ENCODE measurements at places on chromosomes 1 and 21.

- no peak for DNase-seq
These were observed 3.9 kb downstream of the KDM4A start for GRCh38 chr1:43653893-43654292.

GRCh38 chr21:35408401-35408800 lies 359.3 kb upstream of the RUNX1 start:
- no peak for DNase-seq

- no peak for DNase-seq
These were observed 94.9 kb upstream of the ETV3 start for GRCh38 chr1:157233131-157233530.

GRCh38 chr1:171841050-171841910 lies at the start of gene DNM3:
Gene DNM3 (plus strand): TSS chr1:171841498. CDS start chr1:171841657, 159 bp downstream.
- DNase-seq: peak; percentile 92

GRCh38 chr1:57423656-57424211 lies at the start of gene DAB1:
Gene DAB1 (minus strand): TSS chr1:57424060. CDS start chr1:57291030, 133,030 bp downstream.
- no peak for DNase-seq

- DNase-seq: no peak
These were observed 144.9 kb downstream of the TOMM20 start for GRCh38 chr1:234983564-234984238.

GRCh38 chr1:36602184-36602583 lies 119.5 kb upstream of the CSF3R start:
- DNase-seq: no peak

DNA sequence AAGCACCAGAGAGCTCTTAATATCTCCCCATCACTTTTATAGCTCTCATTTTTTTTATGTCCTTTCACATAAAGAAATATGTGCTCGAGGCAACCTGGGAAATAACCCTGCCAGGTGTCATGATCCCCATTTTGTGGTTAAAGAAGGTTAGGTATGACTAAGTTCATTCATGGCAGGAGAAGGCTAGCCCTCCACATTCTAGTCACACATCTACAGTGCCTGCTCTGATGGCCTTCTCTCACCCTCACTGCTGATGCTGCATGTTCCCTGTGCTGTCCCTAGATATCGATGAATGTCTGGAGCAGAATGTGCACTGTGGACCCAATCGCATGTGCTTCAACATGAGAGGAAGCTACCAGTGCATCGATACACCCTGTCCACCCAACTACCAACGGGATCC lies 187.5 kb downstream of the TPR start:
- no peak for DNase-seq

DNA sequence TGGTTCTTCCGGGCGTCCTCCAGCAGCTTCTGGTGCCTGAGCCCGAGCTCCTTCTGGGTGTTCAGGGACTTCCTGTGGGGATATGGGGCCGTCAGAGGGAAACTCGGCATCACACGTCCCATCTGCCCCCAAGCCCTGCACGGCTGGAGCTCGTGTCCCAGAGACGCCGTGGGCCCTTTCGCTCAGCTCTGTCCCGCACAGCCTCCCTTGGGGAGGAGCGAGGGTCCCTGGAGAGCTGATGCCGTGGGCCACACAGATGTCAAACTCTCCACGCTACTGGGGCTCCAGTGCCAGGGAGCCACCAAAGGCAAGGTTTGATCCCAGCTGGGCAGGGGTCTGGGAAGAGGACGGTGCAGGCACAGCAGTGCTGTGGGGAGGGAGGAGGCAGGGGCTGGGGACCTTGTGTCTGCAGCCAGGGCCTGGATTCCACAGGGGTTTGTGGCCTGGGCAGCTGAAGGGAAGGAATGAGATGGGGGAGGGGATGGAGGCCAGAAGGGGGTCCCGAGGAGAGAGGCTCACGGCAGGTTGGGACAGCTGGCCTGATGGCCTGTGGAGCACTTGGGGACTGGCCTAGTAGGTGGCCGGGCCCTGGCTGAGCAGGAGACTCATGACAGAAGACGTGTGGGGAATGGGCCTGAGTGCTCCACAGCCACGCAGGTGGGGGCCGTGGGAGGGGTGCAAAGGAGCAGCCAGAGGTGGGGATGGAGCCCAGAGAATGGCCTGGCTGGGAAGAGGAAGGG lies 30.4 kb downstream of the CFAP74 start:
- no peak for DNase-seq

GRCh38 chr1:2429780-2430591 lies 17.6 kb upstream of the PEX10 start:
- DNase-seq: no peak

GRCh38 chr1:235057385-235058306 lies 71.0 kb downstream of the TOMM20 start:
- DNase-seq: no peak

GRCh38 chr21:39503123-39503762 lies 51.5 kb downstream of the SH3BGR start:
- DNase-seq: no peak

DNA sequence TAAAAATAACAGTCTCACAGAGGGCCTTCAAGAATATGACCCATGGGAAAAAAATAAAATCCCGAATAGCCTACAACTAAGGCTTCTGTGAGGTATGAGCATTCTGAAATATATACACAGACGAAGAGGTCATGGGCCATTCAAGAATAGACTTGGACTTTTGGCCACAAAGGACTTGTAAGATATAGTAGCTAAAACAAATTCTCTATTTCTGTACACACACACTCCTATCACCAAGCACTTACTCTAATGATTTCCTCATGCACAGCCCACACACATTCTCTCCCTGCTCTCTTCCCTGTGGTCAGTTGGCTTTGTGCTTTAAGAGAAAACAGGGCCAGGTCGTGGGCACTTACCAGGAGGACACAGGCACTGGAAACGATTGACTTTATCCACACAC lies 69.7 kb upstream of the ADAM30 start:
- no peak for DNase-seq

DNA sequence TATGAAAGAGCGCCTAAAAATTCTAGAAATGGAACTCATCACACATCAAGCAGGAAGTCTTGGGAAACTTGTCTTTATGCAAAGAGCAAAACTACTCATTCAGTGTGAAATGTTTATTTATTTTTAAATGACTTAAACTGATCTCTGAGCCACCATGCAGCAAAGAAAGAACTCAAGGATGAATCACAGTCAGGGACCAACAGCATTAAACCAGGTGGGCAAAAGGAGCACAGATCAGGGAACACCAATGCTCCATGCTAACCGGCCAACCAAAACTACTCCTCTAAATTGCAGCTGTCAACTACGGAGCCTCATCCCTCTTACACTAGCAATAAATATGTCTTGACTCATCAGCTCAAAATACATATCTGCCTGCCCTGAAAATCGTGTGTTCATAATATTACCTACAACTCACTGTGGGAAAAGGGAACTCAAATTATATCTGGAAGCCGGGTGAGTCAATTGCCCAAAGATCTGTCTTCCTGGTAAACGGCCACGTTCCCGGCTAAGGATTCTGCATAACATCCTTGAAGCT lies 129.2 kb downstream of the PTPN14 start:
- DNase-seq: no peak

DNA sequence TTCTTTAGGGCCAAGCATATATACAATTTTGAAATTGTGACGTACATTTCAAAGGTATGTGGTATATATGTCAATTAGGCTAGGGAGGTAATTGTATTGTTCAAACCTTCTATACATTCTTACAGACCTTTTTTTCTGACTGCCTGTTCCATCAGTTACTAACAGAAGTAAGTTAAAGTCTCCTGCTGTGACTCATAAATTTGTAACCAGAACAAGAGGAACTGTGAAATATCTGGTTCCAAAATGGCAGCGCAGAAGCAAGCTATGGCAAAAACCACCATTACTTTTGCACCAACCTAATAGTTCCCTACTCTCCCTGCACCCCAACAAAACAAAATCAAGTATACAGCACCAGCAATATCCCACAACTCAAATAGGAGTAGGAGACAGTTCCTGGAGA lies 93.6 kb downstream of the ENAH start:
- DNase-seq: no peak

DNA sequence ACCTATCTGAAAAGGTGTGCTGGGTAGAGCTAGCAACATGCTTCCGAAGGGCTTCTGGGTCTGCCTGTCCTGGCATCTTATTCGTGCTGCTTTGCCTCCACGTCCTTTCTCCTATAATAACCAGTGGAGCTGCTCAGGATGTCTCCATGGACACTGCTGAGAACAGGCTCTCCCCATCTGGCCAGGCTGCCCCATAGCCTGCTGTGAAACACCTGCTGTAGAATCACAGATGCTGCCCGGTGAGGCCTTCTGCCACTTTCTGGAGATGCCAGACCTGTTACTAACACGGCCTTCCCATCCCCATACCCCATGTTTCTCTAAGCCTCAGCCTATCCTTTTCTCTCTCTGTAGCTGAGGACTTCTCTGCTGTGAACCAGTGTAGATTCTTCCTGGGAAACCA lies 120.5 kb downstream of the IER5 start:
- no peak for DNase-seq

DNA sequence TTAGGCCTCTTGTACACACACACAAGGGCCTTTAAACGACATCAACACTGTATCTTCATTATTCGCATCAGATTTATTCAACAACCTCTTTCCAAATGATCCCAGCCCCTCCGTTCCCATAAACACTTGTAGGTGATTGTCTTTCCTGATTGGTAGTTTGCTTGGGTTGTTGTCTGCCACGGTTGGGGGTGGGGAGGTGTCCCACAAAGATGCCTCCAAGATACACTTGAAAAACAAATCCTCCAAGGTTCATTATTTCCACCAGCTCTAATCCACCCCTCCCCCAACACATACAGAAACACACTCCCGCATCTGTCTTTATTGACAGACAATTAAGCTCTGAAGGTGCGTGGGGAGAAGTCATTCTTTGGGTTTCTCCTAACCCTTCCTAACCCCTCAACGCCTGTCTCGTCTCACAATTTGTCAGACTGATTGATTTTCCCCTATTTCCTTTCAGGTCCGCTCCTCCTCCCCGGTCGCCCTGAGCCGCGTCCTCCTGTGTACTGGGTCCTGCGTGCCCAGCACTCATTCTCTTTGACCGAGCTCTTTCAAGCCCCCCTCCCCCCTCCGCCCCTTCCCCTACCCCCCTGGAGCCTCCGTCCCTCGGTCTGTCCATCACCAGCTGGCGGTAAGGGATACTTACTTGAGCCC lies 1.4 kb downstream of the WDR26 start:
- no peak for DNase-seq

DNA sequence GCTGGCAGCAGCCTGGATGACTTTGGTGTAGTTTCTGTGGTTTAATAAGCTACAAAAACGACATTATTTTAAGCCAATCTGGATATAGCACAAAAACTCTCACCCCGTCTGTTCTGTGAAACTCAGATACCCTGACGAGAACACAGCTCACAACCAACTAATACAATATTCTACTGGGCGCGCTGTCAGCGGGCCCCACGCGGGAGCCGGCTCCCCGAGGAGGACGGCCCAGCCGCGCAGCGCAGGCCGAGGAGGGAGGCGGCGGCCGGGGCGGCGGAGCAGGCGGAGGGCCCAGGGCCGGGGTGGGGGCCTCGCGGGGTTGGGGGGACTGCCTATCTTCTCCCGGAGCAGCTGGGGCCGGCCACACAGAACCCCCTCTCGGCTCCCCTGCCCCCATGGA lies 87.2 kb upstream of the POU3F1 start:
- no peak for DNase-seq

DNA sequence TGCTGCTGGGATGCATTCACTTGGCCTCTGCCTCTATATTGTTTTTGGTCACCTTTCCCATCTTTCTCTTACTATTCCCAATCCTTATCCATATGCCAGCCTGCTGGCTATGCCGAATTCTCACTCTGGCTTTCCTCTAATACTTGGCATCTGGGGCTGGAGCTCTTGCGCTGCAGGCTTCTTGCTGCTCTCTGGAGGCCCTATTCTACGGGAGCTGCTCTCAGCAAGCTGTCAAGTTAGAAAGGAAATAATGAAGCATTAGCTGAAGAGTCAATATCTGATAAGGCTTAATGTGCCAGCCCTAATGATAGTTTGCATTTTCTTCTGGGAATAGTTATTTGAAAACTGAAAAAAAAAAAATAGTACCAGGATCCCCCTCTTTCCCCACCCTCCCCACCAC lies 125.3 kb upstream of the CYYR1 start:
- DNase-seq: no peak

- DNase-seq: peak; percentile 38
These were observed 187.7 kb downstream of the TRABD2B start for GRCh38 chr1:47809301-47810084.

- no peak for DNase-seq
These were observed 63.5 kb downstream of the MAP3K7CL start for GRCh38 chr21:29193901-29194300.

DNA sequence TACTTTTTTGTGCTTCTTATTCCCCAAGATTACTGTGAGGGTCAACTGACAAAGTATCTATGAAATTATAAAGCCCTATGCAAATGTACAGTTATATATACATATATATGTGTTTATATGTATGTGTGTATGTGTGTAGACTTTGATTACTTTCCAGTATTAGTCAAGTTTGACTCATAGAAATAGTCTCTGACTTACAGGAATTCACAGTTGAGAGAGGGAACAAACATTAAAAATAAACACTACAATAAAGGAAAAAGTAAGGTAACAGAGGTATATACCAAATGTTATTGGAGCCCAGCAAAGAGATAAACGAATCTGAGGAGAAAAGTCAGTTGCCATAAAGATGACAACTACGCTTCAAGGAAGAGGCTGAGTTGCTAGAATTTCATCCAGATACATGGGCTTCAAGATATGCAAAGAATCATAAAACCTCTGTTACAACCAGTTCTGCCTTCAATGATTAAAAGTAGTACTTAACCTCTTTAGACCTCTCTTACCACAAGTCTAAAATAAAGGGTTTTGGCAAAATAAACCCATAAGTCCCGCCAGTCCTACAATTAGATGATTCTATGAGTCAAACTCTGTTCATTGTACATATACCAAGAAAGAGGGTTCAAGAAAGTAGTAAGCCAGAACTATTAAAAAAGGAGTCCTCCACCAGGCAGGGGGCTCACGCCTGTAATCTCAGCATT lies 7.2 kb downstream of the IFT25 start:
- DNase-seq: no peak

GRCh38 chr21:42127164-42128150 lies 56.3 kb downstream of the UMODL1 start:
- no peak for DNase-seq

DNA sequence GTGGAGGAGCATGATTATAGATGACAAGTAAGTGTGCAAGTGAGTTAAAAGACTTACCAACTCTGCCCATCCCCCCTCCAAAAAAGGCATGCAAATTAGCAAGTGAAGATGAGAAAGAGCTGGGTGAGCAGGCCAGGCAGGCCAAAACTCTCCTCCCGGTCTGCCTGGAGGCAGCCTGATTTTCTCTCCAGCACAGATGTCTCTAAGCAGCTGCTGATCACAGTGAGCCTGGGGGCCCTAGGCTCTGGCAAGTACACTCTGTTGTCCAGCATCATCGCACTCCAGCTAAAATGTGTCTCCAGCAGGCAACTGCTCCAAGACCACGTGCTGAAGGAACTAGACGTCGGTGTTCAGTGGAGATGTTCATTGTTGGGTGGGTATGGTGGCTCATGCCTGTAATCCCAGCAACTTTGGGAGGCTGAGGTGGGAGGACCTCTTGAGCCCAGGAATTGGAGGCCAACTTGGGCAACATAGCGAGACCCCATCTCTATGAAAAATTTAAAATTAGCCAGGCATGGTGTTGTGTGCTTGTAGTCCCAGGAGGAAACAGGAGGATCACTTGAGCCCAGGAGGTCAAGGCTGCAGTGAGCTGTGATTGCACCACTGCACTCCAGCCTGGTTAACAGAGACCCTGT lies 56.7 kb upstream of the PUM1 start:
- no peak for DNase-seq

GRCh38 chr1:172246521-172247390 lies 173.7 kb upstream of the C1orf105 start:
- DNase-seq: no peak

Measured in NCI-H1092 treated with DMSO at 0.1 percent for 48 hours (cell line).